Central memory CD4-positive, alpha-beta T cell (primary cell): ENCODE measurements at places on chromosomes 6 and 20.
A peak's percentile ranks its signal among the peaks of the same experiment; 100 is the strongest.

DNA sequence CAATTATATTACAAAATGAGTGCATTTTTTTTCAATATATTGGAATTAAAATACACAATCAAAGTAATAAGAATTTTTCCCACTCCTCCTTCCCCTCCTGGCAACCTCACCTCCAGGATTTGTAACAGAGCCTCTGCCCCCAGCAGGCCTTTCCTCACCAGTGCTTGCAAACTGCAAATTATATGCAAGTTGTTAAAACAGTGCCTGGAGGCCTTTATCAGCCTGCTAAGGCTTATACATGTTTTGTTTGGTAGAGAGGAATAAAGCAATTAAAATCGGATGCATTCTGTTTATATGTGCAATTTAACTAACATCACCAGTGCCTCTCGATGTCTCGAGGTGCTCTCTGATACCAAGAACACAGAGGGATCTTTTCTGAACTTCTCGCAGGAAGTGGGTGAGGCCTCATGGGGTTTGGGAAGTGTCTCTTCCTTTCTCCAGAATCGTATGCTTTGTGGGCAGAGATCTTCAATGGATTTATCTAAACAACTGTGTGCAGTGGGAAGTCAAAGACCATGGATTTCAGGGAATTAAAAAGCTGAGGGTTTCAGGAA lies 186.8 kb downstream of the CDH26 start:
- DNase-seq, result no peak

- no peak for DNase-seq
Measured at GRCh38 chr6:118220429-118221128, 313.5 kb downstream of the SLC35F1 start.

GRCh38 chr20:17626217-17627007 lies 55.6 kb downstream of the RRBP1 start:
- no peak for DNase-seq

DNA sequence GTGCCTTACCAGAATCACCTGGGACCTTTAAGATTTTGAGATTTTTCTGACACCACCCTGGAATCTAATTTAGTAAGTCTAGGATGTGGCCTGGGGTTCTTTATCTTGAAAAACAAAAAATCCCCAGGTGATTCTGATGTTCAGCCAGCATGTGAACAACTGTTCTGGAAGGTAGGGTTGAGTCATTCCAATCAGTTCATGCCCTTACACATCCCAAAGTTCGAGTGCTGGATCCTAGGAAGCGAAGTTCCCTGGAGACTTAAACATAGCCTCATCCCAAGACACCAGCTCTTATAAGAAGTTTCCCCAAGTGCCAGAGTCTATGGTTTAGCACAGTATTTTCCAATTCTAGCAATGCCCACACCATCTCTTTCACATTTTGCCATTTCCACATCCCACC lies 6.3 kb upstream of the TSHZ2 start:
- DNase-seq, result no peak

GRCh38 chr20:41386502-41387427 lies 20.1 kb upstream of the EMILIN3 start:
- no peak for DNase-seq

DNA sequence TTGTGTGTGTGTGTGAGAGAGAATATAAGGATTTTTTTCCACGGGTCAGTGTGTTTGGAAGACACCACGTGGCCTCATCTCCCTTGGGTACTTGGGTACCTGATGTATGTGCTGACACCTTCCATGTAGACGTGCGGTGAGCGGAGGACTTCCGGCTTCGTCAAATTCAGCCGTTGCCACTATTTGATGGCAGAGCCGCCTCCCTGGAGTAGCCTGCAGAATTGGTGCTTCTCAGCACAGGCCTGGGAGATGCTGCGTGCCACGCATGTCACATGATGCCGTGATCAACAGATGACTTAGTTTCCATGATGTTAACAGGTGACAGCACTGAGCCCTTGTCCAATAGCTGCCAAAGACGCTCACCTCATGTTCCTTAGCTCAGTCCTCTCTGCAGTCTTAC lies 69.4 kb downstream of the CDH4 start:
- no peak for DNase-seq

DNA sequence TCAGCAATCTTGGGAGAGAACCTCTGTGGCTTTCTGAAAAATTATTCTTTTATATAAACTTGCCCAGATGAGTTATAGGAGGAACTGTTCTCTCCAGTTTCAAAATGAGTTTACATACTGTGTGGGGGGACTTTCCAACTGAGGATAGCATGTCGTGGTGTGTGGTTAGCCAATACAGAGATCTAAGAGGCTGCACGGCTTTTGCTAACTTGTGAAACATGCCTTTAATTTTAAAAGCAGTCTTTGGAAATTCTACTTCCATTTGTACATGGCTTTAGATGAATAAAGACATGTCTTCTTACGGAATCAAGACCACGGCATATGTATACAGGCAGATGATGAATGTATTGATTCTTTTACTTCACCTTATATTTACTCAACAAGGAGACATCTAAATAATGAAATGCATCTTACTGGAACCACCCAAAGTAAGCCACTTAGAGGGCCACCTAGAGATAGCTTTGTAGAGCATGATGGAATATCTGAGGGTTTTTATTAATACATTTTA lies 39.8 kb downstream of the HIVEP1 start:
- peak; percentile 75 for DNase-seq

DNA sequence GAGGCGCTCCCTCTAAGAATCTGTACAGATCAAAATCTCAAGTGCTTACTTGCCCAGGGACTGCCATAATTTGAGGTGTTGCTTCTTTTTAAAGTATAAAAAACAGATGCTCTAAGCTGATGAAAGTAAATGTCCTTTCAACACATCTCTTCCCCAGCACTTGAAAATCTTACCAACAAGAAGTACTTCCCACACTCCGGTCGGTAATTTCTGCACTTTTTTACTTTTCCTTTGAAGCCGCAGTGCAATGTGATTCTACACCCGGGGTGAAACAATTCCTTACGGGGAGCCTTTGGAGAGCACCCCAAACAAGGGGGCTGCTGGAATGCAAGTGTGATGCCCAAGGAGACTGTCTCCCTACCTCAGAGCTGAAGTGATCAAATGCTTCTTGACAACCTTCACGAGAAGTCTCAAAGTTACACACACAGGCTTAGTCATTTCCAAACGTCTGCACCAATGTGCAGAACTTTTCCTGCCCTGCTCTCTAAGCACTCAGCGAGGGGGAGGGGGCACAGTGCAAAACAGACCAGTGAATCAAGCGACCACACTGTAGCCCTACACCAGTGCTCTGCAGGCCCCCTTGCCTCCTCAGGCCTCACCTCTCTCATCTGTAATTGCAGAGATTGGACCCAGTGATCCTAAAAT lies 56.7 kb downstream of the ATXN1 start:
- DNase-seq, result no peak

DNA sequence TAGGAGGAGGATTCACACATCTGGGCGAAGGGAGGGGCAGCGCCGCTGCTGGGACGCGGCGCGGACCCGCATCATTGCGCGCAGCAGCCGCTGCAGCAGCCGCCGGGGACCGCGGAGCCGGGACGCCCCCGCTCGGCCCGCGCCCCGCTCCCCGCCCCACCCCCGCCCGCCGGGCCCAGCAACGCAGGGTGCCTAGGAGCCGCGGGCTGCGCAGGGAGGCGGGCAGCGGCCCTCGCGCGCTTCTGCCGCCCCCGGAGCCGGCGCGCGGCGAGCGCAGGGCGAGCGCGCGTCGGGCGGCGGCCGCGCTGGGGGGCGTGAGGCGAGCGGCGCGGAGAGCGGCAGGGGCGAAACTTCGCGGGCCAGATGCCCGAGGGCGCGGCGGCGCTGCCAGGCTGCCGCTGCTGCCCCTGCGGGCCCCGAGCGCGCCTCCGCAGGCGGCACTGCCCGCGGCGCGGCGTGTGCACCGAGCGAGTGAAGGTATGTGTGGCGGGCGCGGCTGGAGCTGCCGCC lies at the start of gene NKAIN2:
Gene NKAIN2, plus strand, starts transcription at position 362 of the 510 bp plus-strand sequence.
- no peak for DNase-seq

DNA sequence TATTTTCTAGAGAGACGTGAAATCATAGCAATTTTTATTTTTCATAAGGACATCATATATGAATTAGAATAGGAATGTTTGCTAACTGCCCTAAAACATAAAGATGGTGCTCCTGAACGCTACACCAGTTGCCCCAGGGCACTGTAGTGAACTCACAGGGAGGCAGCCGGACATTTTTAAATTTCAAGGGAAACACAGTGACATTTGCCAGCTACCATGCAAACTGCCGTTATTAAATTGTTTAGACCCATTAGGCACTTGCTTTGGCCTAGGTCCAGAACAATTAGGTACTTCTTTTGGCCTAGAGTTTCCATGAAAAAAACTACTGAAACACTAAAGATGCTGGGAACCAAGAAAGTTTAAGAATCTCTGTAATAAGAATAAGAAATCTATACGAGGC lies 24.9 kb upstream of the CFAP206 start:
- DNase-seq, result no peak

GRCh38 chr6:106974999-106975737 lies 639 bp upstream of the CD24 start:
- DNase-seq, result no peak

GRCh38 chr20:688809-689212 lies 13.2 kb upstream of the SCRT2 start:
- no peak for DNase-seq

- no peak for DNase-seq
Measured at GRCh38 chr6:14502551-14502950, 385.0 kb downstream of the CD83 start.

DNA sequence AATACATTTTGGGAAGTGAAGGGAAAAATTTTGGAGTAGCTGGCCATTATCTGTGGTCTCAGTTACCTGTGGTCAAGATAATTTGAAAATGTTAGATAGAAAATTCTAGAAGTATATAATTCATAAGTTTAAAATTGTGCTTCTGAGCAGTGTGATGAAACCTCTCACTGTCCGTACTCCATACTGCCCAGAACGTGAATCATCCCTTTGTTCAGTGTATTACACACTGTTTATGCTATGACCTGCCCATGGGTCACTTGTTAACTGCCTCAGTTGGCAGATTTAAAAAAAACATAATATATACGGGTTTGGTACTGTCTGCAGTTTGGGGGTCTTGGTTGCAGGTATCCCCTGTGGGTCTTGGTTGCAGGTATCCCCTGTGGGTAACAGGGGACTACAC lies 4.1 kb upstream of the CALHM5 start:
- no peak for DNase-seq

GRCh38 chr20:63022501-63022900 lies 15.7 kb upstream of the BHLHE23 start:
- DNase-seq, result no peak

GRCh38 chr20:32495949-32496348 lies 89.2 kb downstream of the NOL4L start:
- DNase-seq, result no peak

GRCh38 chr6:4518506-4518905 lies 257.7 kb upstream of the CDYL start:
- no peak for DNase-seq

GRCh38 chr6:133170602-133171001 lies 70.6 kb upstream of the EYA4 start:
- DNase-seq, result no peak

GRCh38 chr6:158769771-158770432 lies 49.3 kb downstream of the EZR start:
- DNase-seq, result no peak

DNA sequence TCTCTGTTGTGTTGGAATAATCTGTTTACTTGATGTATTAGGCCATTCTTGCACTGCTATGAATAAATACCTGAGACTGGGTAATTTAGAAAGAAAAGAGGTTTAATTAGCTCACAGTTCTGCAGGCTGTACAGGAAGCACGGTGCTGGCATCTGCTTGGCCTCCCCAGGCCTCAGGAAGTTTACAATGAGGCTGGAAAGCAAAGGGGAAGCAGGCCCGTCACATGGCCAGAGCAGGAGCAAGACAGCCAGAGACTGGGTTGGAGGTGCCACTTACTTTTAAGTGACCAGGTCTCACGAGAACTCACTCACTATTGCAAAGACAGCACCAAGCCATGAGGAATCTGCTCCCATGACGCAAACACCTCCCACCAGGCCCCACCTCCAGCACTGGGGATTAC lies 50.6 kb upstream of the FUCA2 start:
- no peak for DNase-seq

- no peak for DNase-seq
Measured at GRCh38 chr6:4910037-4910760, 93.6 kb downstream of the RPP40 start.

- DNase-seq, result peak; percentile 6
Measured at GRCh38 chr6:6856538-6857523, 250.9 kb upstream of the RREB1 start.

- DNase-seq, result no peak
Measured at GRCh38 chr6:13978102-13978640, 53.4 kb downstream of the RNF182 start.

DNA sequence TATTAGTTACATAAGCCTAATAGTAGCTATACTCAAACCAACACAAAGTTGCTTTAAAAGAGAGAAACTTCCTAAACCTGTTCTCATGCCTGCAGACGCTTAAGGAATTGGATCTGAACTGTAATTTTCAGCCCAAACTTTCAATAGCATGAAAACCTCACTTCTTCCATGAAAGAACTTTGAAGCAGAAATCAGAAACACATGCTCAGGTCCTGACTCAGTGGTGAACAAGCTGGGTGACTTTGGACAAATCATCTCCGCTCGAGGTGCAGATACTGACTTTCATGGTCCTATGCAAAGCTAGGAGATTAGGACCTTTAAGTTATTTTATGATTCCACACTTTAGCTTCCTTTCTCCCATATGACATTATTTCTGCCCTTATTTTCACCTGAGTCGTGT lies 36.5 kb downstream of the NOX3 start:
- DNase-seq, result no peak

DNA sequence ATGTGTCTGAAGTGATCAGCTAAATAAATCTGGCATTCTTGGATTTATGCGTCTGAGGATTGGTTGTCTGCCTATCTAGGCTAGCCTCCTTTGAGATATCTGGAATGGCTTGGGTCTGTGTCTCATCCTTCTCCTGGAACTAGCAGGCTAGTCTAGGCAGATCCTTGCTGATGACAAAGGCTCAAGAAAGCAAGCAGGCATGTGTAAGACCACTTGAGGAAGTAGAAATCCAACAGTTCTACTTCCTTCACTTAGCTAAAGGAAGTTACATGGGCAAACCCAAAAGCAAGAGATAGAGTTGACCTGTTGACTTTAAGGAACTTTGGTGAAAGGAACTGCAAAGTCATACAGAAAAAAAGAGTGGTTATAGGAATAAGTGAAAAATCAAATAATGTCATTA lies 672.6 kb downstream of the MAFB start:
- no peak for DNase-seq

DNA sequence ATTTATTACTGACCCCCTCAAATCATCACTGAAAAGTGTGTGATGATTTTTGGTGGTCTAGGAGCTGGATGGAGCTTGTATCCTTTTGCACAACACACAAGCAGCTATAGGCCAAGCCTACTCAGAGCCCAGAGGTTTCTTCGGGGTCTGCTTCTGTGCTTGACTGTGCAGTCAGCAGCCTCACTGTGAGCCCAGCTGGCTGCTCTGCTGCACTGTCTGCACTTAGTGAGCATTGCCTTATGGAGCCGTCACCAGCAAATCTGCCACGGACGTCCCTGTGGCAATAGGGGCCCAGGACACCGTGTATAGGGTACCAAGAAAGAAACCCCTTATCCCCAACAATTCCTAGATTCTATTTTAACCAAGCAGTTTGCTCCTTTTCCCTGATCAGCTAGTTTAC lies 38.6 kb upstream of the GMPR start:
- DNase-seq, result no peak

GRCh38 chr6:77678048-77678447 lies 25.2 kb downstream of the MEI4 start:
- no peak for DNase-seq

- DNase-seq, result no peak
Measured at GRCh38 chr20:5975778-5976177, 25.3 kb downstream of the MCM8 start.
